GM23338 (cell line): ENCODE measurements at places on chromosomes 12 and 14. TPM values are rescaled to one million over a fixed set of nuclear protein-coding genes. Genes with fewer than 3 reads are reported as not detected.

Gene C3AR1
- total RNA-seq, result not detected in 2 replicates

Gene LRRIQ1
- 0.47 and 1.4 TPM in 2 replicates for total RNA-seq

- DNase-seq, result no peak
Measured at GRCh38 chr12:52608826-52609630, 7.8 kb upstream of the KRT72 start.

GRCh38 chr12:57261428-57261865 is 10.5 kb upstream of the STAC3 start:
- DNase-seq, result peak; percentile 35

- no peak for DNase-seq
Measured at GRCh38 chr14:101772770-101773169, 11.3 kb downstream of the PPP2R5C start.
